ENCODE measurements at places on chromosomes 1 and 21.

GRCh38 chr1:66313429-66313828 lies 220.5 kb upstream of the SGIP1 start:
- DNase-seq, result no peak

GRCh38 chr1:2178875-2179274 lies 15.7 kb downstream of the FAAP20 start:
- no peak for DNase-seq

DNA sequence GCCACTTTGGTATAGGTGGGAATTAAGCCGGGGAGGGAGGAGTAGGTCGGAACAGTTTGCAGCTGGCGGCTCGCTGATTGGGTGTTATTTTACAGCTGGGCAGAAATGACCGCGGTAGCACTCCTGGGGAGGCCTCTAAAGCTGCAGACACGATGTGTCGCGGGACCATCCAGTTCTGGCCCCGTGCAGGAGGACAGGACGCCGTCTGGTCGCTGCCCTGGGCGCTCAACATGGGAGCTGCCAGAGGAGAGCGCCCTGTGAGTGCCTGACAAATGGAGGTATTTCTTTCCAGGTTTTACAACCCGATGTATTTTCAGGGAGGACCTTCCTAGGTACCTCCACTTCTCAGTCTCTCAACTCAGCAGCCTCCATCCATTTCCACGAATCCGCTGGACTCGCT lies 46.2 kb downstream of the CDC7 start:
- DNase-seq, result no peak

DNA sequence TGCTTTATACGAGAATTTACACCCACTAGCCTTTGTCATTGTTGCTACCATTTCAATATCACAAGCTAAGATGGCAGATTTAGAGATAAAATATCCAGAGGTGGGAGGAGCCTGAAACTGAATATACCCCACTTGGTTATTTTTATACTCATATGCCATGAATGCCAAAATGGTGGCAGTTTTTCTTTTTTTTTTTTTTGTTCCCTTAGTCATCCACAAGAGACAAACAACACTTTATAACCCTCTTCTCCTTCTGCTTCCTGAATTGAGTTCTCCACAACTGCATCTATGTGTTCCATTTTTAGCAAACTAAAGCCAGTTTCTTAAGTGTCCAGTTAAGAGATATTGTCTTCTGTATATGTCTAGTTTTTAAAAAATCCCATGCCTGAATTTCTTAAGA lies 558.4 kb downstream of the LMO4 start:
- DNase-seq, result no peak

DNA sequence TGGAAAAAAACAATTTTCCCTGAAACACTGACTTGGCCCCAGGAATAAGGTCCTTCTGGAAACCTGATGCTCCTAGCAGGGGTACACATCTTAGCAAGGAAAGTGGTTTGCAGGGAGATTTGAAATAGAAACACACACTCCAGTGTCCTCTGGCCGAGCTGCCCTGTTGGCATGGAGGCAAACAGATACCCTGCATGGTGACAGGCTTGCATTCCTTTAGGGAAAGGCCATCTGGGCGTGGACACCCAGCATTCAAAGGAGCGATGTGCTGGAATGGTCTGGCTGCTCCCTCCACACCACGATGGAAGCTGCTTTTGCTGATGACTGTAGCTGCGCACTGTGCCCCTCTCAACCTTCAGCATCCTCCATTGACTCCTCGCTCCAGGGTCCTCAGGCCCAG lies 41.5 kb upstream of the BCAR3 start:
- DNase-seq, result no peak

- no peak for DNase-seq
These were observed 46.4 kb upstream of the ERG start for GRCh38 chr21:38544661-38545060.

DNA sequence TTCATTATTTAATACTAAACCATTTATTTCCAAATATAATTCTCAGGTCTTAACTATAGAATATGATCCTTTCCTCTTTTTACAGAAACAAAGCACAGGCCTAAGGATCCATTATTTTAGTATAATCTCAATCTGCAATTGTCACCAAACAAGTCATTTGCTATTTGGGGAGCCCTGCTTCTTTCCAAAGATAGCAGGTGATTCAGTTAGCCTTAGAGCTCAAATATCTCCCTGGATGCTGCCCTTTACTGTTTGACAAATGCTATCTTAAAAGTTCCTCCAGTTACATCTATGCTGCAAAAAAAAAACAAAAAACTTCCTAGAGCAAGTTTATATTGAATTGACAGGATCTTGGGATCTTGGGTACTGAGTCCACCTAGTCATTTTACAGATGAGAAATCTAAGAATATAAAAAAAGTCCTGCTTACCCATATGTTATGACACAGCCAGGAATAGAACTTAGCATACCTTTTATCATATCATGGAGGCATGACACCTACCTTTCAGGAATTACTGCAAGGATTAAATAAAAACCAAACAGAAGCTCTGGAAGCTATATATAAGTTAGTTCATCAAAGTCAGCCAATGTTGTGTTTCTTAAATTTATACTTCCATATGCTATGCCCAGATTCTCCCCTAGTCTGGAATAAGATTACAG lies 9.2 kb downstream of the SERBP1 start:
- no peak for DNase-seq

- DNase-seq, result no peak
These were observed 75.8 kb downstream of the RRAGC start for GRCh38 chr1:38783640-38784229.

- DNase-seq, result no peak
These were observed 23.8 kb downstream of the IGFN1 start for GRCh38 chr1:201214461-201214860.

- no peak for DNase-seq
These were observed 63.9 kb downstream of the CD247 start for GRCh38 chr1:167454304-167454893.

DNA sequence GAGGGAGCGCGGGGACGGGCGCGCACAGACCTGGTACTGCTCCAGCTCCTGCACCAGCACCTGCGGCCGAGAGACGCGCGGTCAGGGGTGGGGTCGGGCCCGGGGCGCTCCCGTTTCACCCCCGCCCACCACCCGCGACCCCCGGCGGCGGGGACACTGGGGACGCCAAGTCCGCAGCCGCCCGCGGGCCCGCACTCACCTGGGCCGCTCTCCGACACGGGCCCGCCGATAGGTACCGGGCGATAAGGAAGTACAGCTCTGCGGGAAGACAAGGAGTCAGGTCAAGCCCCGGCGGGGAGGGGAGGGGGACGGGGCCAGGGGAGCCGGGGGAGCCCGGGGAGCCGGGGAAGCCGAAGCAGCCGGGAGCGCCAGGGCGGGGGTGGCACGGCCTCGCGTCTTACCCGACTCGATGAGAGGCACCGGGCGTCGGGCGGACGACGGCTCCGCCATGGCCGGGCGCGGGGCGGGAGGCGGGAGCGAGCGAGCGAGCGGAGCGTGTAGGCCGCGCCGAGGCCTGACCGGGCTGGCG lies 326 bp downstream of the BRWD1 start:
- DNase-seq, result no peak

GRCh38 chr1:3942416-3943122 lies 42.5 kb upstream of the C1orf174 start:
- no peak for DNase-seq

GRCh38 chr1:97826820-97827219 lies 94.0 kb downstream of the DPYD start:
- no peak for DNase-seq

DNA sequence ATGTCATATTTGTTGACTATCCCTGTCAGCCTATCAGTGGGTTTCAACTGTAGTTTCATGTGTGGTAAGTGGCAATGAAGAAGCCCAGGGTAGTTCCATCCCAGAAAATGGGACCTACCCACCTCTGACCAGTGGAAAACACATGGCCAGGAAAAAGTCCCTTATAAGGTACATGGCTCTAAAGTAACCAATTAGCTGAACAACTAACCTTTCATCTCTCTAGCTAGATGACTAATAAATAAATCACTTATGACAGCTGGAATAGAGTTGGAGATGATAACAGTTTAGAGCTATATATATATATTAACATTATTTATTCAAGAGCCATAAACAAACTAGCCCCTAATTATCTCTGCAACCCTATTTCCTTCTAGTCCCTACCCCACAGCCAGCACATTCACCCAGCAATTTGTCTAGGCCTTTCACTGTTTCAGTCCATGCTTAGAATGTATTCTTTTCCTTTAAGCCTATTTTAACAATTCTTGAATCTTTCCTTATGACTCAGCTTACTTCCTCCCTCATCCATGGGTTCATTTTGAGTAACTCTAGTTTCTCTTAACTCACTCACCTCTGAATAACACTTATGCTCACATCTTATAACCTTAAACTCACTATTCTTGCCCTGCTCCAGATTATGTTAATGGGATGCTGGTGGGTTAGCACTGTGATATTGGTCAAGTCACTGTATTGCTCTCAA lies 83.7 kb downstream of the TNFSF18 start:
- no peak for DNase-seq

DNA sequence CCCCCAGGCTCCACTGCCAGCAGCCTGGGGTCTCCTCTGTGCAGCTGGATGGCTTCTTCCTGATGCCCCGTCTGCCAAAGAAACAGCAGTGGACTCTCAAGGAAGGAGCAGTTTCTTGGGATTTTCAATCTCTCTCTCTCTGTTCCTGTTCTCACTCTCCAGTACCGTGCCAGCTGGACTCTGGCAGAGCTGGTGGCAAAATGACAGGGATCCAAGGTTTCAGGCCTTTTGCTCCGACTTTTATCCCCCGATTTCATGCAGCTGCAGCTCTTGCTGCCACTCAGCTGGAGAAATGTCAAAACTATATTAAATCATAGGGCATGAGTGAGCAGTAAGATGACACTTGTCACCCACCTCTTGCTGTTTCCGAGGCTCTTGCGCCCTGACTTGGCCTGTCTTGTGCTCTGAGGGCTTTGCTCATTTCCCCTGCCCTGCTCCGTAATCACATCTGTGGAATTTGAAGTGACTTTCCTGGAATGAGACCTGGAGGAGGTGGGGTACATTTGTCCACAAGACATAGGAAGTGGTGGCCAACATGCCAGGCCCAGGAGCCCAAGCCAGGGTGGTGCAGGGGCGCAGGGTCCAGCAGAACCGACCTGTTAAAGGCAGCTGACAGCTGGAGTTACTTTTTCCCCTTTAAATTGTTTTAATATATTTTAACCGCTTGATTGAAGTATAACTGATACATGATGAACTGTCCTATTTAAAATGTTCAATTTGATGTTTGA lies 576.2 kb downstream of the PTPRU start:
- DNase-seq, result no peak

DNA sequence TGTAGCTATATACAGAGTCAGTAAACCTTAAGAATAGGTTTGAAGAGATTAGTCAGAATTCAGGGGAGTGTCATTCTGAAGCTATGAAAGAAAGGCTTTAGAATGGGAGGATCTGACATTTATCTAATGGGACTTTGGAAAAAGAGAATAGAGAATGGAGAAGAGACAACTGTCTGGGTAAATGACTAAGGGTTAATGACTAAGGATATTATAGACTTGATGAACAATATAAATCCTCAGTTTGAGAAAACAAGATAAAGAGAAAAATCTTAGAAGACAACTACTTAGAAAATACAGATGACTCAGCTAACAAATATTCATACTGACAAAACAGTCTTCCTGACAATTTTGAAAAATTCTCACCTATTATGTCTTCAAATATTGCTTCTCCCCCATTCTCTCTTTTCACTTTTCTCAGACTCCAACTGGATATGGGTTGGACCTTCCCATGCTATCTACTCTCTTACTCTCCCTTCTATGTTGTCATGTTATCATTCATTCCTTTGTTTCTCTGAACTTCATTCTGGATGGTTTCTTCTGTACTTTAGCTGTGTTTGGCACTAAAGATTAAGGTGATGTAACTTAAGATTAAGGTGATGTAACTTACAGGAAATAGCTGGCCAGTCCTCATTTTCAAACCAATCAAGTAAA lies 20.4 kb downstream of the SLC16A1 start:
- DNase-seq, result no peak

GRCh38 chr1:7616076-7616832 lies 154.8 kb upstream of the VAMP3 start:
- DNase-seq, result no peak

GRCh38 chr1:32915766-32916706 lies 14.8 kb upstream of the TMEM54 start:
- DNase-seq, result no peak

DNA sequence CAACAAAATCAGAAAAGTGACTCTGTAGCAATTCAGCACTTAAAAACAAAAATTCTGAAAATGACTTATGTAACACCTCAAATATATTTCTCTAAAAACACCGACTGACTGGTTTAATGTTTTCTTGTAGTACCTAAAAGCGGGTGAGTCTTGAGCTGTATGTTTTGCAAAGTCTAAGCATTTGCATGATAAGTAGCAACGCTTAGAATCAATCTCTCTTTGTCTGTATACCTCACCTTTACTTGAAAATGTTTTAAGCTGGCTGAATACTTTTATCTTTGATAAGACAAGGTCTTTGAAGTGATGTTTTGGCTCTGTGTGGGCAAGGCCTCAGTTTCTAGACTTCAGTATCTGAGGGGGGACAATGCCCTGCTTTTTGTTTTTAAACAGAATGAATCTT lies 8.2 kb downstream of the ITPKB start:
- no peak for DNase-seq
